Activated CD4-positive, CD25-positive, alpha-beta regulatory T cell (primary cell): ENCODE measurements at places on chromosomes 3 and 15.

GRCh38 chr3:8882642-8883041 is 80.6 kb downstream of the RAD18 start:
- no peak for DNase-seq

- DNase-seq = no peak
These were observed 126.5 kb upstream of the THBS1 start for GRCh38 chr15:39454189-39454986.

GRCh38 chr3:163185721-163186350 is 1689.2 kb downstream of the OTOL1 start:
- no peak for DNase-seq

- no peak for DNase-seq
These were observed 1.3 kb downstream of the LRRC15 start for GRCh38 chr3:194367992-194368841.
